ENCODE measurements at places on chromosomes 4 and X. TPM values are rescaled to one million over a fixed set of nuclear protein-coding genes. Genes with fewer than 3 reads are reported as not detected.
A peak's percentile ranks its signal among the peaks of the same experiment; 100 is the strongest.

Gene RHOH
- total RNA-seq, result 5.5 TPM

Gene POLN
- total RNA-seq, result 1.1 TPM

Gene KIAA1210
- not detected for total RNA-seq

Gene PDLIM3
- 16.8 TPM for total RNA-seq

Gene FAM149A
- total RNA-seq, result 11.0 TPM

Gene CSN1S1
- not detected for total RNA-seq

Gene BRS3
- total RNA-seq, result not detected

Gene CCSER1
- 4.4 TPM for total RNA-seq

Gene CCDC158
- 1.0 TPM for total RNA-seq

Gene MCUB
- total RNA-seq, result 8.8 TPM

Gene RAB28
- 17.9 TPM for total RNA-seq

Gene ACOX3
- 56.6 TPM for total RNA-seq

Gene MUC7
- not detected for total RNA-seq

DNA sequence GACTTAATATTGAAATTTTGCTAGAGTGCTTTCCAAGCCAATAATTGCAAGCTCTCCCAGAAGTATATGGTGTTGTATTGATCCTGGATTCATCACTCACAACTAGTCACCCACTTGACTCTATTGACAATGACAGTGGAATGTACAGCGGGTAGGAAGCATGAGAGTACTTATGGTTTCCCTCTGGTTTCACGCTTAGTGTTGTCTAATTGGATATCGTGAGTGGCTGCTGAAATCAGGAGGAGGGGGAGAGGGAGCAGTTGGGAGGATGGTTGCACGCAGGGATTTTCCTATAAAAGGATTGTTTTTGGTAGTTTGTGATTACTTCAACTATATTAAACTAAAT lies 1819.5 kb upstream of the TENM3 start:
- no peak overlapping the region for H3K27ac ChIP-seq
- H3K27me3 ChIP-seq, result no peaks in the 10 kb centered on the region
- H3K4me1 ChIP-seq, result no peaks in the 10 kb centered on the region
- no peaks in the 10 kb centered on the region for H3K36me3 ChIP-seq
- no peak for DNase-seq

DNA sequence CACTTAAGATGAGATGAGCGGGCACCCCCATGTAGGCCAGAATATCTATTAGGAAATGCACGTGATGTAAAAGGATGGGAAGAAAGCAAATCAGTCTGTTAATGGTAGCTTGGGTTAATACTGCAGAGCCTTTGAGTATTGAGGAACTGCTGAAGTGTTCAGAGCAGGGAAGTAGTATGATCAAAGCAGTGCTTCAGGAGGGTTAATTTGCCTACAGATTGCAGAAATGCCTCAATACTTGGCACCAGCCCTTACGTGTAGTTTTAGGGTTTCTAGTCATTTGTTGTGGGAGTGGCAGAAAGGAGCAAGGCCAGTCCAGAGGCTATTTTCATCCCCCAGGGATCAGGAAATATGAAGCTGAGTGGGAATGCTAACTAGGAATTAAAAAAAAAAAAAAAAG lies 19.7 kb downstream of the ZFX start:
- H3K4me1 ChIP-seq, result peaks cover 61% of the 10 kb centered on the region
- H3K27me3 ChIP-seq, result no peaks in the 10 kb centered on the region
- DNase-seq, result no peak
- no peaks in the 10 kb centered on the region for H3K36me3 ChIP-seq
- no peak overlapping the region for H3K4me3 ChIP-seq

DNA sequence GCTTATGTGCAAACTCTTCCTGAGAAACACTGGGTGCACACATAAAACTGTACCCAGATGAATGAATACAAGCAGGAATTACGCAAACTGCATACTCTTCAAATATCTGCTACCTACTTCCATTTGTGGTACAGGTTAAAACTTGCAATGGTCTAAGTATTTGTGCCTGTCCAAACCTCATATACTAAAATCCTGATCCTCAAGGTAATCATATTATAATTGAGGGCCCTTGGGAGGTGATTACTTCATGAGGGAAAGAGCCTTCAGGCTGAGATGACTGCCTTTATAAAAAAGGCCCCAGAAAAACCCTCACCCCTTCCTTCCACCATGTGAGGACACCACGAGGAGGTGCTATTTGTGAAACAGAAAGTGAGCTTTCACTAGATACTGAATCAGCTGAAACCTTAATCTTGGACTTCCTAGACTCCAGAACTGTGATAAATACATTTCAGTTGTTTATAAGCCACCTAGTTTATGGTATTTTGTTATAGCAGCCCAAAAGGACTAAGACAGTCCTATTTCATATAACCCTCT lies 1977.2 kb downstream of the PCDH7 start:
- no peaks in the 10 kb centered on the region for H3K36me3 ChIP-seq
- H3K27me3 ChIP-seq, result no peaks in the 10 kb centered on the region
- no peak for DNase-seq
- no peaks in the 10 kb centered on the region for H3K4me1 ChIP-seq
- no peak overlapping the region for H3K27ac ChIP-seq

GRCh38 chr4:31995943-31996901 lies 1276.1 kb downstream of the PCDH7 start:
- H3K27me3 ChIP-seq, result no peaks in the 10 kb centered on the region
- no peak overlapping the region for H3K4me3 ChIP-seq
- H3K36me3 ChIP-seq, result no peaks in the 10 kb centered on the region
- no peaks in the 10 kb centered on the region for H3K4me1 ChIP-seq
- no peak overlapping the region for H3K27ac ChIP-seq

DNA sequence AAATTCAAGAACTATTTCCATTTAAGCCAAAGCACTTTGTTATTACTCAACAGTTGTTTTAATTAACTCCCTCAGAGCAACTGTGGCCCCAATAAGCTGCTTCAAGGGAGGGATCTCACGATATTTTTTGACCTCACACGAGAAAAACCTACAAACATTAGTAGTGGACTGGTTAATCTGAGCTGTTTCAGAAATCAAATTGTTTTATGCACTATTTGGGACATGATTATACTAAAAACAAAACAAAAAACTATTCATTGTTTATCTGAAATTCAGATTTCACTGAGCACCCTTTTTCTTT lies 74.3 kb downstream of the DCHS2 start:
- H3K4me1 ChIP-seq, result no peaks in the 10 kb centered on the region
- H3K36me3 ChIP-seq, result no peaks in the 10 kb centered on the region
- H3K27me3 ChIP-seq, result no peaks in the 10 kb centered on the region
- no peak overlapping the region for H3K4me3 ChIP-seq
- no peak overlapping the region for H3K27ac ChIP-seq

GRCh38 chr4:33722254-33722653 lies 2522.1 kb downstream of the ARAP2 start:
- H3K4me3 ChIP-seq, result no peak overlapping the region
- no peaks in the 10 kb centered on the region for H3K36me3 ChIP-seq
- no peak for DNase-seq
- no peaks in the 10 kb centered on the region for H3K4me1 ChIP-seq
- H3K27ac ChIP-seq, result no peak overlapping the region
- no peaks in the 10 kb centered on the region for H3K27me3 ChIP-seq

DNA sequence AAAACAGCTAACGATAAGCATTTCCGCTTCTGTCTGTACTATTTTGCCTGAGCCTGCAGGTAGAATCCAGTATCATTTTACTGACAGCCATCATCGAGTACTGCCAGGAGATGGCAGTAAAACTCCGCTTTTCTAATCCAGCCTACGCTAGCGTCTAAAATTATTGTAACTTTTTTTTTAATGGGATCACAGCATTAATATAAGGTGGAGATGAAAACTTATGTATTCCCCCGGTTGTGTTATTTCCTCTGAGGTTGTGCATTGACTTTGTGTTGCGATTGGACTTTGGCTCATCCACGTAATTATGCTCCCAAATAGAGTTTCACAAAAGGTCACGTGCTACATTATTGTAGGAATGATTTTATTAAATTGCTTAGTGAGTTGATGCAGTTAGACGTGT lies 248.1 kb downstream of the C4orf33 start:
- H3K4me3 ChIP-seq, result no peak overlapping the region
- H3K27ac ChIP-seq, result no peak overlapping the region
- H3K4me1 ChIP-seq, result peaks cover 3% of the 10 kb centered on the region
- no peaks in the 10 kb centered on the region for H3K27me3 ChIP-seq
- H3K36me3 ChIP-seq, result no peaks in the 10 kb centered on the region

GRCh38 chr4:41476310-41476885 lies 61.6 kb upstream of the LIMCH1 start:
- peaks cover 12% of the 10 kb centered on the region for H3K4me1 ChIP-seq
- H3K4me3 ChIP-seq, result no peak overlapping the region
- no peak overlapping the region for H3K27ac ChIP-seq

GRCh38 chr4:132026166-132026565 lies 1122.9 kb upstream of the PCDH10 start:
- H3K27ac ChIP-seq, result no peak overlapping the region
- no peaks in the 10 kb centered on the region for H3K36me3 ChIP-seq
- no peaks in the 10 kb centered on the region for H3K27me3 ChIP-seq
- H3K4me1 ChIP-seq, result no peaks in the 10 kb centered on the region

- H3K4me1 ChIP-seq, result no peaks in the 10 kb centered on the region
- no peak overlapping the region for H3K4me3 ChIP-seq
- no peak for DNase-seq
- no peaks in the 10 kb centered on the region for H3K36me3 ChIP-seq
Observed at GRCh38 chrX:153878969-153879653, 6.9 kb downstream of the L1CAM start.

DNA sequence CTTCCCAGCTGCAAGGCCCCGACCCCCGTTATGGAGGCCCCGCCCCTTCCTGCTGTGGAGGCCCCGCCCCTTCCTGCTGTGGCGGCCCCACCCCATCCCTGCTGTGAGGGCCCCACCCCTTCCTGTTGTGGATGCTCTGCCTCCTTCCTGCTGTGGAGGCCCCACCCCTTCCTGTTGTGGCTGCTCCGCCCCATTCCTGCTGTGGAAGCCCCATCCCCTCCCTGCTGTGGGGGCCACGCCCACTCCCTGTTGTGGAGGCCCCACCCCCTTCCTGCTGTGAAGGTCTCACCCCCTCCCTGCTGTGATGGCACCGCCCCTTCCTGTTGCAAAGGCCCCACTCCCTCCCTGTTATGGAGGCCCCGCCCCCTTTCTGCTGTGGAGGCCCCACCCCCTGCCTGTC lies 104.9 kb upstream of the PSAPL1 start:
- H3K4me3 ChIP-seq, result no peak overlapping the region
- no peaks in the 10 kb centered on the region for H3K4me1 ChIP-seq
- H3K27ac ChIP-seq, result no peak overlapping the region
- DNase-seq, result peak; percentile 34
- no peaks in the 10 kb centered on the region for H3K36me3 ChIP-seq

GRCh38 chr4:26648260-26648659 lies 64.4 kb downstream of the TBC1D19 start:
- H3K4me1 ChIP-seq, result no peaks in the 10 kb centered on the region
- DNase-seq, result no peak
- H3K4me3 ChIP-seq, result no peak overlapping the region
- no peaks in the 10 kb centered on the region for H3K36me3 ChIP-seq
- H3K27me3 ChIP-seq, result no peaks in the 10 kb centered on the region

- H3K36me3 ChIP-seq, result no peaks in the 10 kb centered on the region
- no peak overlapping the region for H3K4me3 ChIP-seq
- no peaks in the 10 kb centered on the region for H3K4me1 ChIP-seq
- H3K27ac ChIP-seq, result no peak overlapping the region
- no peak for DNase-seq
Observed at GRCh38 chrX:155259752-155260151, 4.5 kb downstream of the RAB39B start.

DNA sequence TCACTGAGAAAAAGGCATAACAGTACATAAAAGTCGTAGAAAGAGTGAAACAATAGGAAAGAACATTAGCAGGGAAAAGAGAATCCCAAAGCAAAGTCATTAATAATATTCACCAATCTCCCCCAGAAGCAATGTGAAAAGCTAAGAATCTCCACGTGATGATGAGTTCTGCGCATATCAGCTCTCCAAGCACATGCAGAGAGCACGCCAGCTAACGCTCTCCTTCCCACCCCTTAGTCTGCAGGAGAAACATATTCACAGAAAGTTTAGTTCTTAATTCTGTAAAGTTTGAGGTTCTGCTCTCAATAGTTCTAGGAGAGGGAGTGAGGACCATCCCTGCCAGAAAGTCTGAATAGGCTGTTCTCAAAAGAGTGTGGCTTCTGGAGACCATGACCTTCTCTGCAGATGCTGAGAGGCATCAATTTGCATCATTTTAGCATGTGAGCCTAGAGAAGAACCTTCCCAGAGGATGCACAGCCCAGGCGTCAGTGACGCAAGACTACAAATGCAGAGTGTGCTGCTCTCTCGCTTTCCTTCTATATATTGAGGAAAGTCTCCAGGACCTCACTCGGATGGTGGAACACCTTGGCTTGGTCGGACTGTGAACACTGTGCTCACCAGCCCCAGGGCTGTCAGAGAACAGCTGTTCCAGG lies 51.3 kb upstream of the AFAP1 start:
- H3K36me3 ChIP-seq, result no peaks in the 10 kb centered on the region
- no peak overlapping the region for H3K27ac ChIP-seq
- no peaks in the 10 kb centered on the region for H3K27me3 ChIP-seq
- DNase-seq, result no peak
- peaks cover 3% of the 10 kb centered on the region for H3K4me1 ChIP-seq

DNA sequence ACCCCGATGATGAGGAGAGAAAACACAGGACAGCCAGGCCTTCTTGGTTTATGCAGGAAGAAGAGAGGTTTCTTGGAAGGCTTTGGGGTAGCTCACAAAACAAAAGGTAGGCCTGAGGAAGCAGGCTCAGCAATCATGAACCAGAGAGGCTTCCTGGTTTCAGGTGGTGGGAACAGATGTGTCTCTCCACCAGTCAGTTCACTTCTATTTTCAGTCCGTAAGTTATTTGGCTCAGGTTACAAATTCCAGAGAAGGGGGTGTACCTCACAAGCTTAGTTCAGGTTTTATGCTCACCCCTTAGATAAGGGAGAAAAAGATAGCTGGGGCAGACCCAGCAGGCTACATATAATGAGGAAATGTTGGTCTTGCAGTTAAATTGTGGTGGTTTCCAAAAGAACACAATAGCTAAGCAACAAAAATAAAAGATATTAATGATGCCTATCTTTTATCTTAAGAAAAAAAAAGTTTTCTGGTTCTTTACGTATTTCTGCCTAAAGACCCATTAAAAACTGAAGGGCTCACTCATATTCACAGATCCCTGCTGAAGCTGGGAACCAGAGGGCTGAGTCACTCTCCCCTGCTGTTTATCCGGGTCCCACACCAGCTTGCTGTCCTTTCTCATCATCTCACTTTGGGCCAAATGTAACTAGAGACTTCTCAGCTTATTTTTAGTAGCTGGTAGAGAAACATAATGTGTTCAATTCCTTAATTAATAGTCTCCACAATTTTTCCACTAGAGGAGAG lies 177.0 kb downstream of the CAMK2D start:
- DNase-seq, result no peak
- no peaks in the 10 kb centered on the region for H3K36me3 ChIP-seq
- H3K27ac ChIP-seq, result no peak overlapping the region
- no peaks in the 10 kb centered on the region for H3K27me3 ChIP-seq
